ENCODE measurements at places on chromosomes 4 and X. TPM values are rescaled to one million over a fixed set of nuclear protein-coding genes. Genes with fewer than 3 reads are reported as not detected.

DNA sequence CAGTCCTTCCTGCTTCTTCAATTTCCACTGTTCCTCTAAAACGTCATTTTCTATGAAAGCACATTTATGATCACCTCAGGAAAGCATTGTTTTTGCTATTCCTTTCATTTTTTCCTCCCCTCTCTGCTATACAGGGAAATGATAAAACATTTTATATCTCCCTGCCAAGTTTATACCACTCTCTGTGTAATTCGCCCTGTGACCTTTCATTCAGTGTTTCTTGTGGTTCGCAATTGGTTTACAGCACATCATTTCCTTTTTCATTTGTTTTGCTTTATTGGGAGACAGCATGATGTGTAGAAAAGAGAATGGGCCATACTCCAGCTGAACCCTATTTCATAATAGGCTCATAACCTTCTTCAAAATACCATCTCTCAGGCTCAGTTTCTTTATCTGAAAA is 99.9 kb upstream of the RAPGEF2 start:
- DNase-seq = no peak

DNA sequence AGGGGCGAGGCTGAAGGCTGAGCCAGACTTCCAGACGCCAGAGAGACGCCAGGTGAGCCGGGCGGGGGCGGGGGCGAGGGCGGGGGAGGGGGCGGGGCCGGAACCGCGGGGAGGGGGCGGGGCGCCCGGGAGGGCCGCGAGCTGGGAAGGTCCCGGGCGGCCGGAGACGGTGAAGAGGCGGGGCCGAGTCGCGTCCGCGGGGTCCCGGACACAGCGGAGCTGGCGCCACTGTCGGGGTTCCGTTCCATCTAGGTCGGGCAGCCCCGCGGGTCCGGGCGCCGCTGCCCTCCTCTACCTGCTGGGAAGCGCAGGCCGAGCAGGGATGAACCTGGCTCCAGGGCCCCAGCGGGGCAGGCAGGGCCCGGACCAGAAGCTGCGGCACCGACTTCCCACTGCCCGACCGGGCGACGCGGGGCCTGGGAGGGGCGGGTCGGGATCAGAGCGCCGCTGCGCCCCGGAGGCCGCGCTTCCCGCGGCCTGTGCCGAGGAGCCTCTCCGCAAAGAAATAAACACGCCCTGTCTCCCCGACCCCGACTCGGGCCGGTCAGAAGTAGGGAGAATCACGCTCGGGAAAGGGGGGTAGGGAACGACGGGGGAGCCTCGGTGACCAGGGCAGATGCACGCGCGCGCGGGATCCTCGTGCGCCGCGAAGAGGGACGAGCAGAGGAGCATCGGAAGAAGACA is 10.6 kb downstream of the HMX1 start:
- no peak for DNase-seq

GRCh38 chr4:154332681-154333421 is 158.7 kb downstream of the DCHS2 start:
- DNase-seq = no peak

DNA sequence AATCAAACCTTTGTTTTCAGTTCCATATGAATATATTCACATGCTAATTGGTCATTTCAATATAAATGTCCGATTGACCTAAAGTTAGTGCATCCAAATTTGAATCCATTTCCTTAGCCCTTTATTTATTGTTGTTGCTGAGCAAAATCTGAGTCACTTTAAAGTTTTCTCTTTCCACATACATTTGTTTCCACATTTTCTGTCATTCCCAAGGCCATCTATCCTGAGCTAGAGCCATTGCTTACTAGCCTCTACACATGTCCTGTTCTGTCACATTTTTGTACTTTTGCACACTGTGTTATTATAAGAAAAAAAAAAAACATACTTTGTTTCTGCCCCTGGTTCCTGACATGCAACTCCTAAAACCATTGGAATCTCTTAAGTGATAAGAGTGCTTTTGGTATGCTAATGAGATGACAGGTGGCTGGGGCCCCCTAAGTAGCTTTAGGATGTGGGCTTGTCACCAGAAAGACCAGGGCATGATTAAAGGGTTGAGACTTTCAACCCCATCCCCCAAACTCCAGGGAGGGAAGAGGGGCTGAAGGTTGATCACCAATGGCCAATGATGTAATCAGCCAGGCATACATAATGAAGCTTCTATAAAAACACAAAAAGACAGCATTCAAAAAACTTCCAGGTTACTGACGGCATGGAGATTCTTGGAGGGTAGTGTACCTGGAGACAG is 353.3 kb upstream of the MAGEB16 start:
- DNase-seq = no peak

- DNase-seq = peak; percentile 10
These were observed 70.8 kb upstream of the HHIP start for GRCh38 chr4:144575181-144575580.

TLR6 gene
- total RNA-seq = 1.2 TPM

- peak; percentile 33 for DNase-seq
These were observed 1.7 kb upstream of the SRP72 start for GRCh38 chr4:56465599-56466295.

- DNase-seq = no peak
These were observed 164.0 kb downstream of the RNF150 start for GRCh38 chr4:140969296-140969695.

DNA sequence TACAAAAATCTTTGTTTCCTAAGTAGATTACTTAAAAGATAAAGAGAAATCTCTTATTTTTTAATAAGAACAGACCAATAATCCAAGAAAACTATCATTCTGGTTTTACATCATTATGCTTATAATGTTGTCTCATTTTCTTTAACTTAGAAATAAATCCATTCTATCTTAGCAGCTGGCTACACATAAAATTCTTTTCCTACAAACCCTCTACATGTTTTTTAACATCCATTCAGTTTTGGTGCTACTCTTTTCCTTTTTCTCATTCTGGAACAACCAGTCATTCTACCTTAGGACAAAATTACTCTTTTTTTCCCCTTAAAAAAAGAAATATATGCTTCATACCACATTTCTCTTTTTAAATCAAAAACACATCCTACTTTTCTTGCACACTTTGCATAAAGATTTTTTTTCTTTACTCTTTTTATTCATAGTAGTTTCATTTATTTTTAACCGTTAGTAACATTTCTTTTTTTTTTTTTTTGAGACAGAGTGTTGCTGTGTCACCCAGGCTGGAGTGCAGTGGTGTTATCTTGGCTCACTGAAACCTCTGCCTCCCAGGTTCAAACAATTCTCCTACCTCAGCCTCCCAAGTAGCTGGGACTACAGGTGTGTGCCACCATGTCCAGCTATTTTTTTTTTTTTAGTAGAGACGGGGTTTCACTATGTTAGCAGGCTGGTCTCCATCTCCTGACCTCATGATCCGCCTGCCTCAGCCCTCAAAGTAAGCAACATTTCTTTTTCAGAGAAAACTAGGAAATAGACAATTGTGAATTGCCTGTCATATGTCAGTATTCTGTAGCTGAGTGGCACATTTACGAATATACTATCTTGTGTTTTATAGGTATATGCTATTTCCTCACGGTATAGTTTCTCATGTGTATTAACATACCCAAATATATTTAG is 562.8 kb downstream of the ADGRL3 start:
- DNase-seq = no peak

PLA2G12A gene
- total RNA-seq = 51.6 TPM

DNA sequence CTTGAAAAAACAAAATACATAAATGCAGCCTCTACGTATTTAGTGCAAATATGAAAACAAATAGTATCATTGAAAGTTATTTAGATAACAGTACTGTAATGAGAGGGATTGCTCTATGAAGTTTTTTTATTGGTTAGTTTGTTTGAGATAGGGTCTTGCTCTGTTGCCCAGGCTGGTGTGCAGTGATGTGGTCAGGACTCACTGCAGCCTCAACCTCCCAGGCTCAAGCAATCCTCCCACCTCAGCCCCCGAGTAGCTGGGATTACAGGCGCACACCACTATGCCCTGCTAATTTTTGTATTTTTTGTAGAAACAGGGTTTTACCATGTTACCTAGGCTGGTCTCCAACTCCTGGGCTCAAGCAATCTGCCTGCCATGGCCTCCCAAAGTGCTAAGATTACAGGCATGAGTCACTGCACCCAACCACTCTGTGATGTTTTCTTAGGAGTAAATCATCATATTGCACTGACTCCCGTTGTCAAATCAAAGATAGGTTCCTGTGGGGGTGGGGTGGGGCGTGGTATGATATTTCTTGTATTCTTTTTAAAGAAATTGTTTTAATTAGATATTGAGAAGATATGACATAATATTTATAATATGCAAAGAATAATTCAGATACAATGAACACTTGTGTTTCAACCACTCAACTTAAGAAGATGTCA is 75.8 kb downstream of the ATG4A start:
- peak; percentile 73 for DNase-seq

ING2 gene
- total RNA-seq = 17.3 TPM

Measured in PC-3 (cell line).